PC-9 (cell line): ENCODE measurements at places on chromosomes 5 and 9.

GRCh38 chr5:134119720-134120119 is 5.2 kb downstream of the TCF7 start:
- DNase-seq: no peak
- no peak overlapping the region for H3K27ac ChIP-seq
- H3K4me1 ChIP-seq: peaks cover 7% of the 10 kb centered on the region; the same call in 1 of the 2 replicates
- no peaks in the 10 kb centered on the region for H3K27me3 ChIP-seq
- no peaks in the 10 kb centered on the region for H3K36me3 ChIP-seq
- no peak overlapping the region for H3K4me3 ChIP-seq

DNA sequence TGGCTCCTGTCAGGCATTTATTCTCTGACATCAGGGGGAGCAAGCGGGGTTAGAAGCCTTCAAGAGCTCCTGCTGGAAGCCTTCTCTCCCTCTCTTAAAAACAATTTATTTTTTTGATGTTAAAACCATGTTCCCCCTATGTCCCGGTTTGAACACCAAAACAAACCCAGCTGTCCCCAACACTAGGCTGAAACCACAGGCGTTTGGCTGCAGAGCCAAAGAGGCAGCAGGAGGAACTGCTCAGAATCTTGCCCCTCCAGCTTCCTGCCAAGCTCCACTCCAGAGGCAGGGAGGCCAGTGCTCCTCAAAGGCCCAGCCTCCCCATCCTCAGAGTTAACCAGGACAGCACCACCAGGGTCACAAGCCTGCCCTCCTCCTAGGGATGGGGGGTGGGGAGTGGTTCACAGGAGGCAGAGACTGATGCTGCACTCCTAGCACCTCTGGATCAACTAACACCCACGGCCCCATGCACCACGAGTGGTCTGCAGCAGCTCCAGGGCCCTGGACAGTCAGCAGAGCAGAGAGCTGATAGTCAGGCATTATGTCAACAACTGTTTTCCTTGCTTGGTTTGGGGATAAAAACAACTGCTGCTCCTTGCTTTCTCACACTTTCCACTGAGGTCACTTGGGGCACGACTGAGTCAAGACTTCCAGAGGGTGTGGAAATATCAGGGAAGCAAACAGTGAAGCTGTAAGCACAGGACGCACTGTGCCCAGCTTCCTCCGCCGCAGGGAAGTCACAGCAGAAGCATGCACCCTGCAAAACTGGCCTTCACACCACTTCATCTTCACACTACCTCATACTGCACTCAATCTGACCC is 96.5 kb upstream of the ADRA1B start:
- no peaks in the 10 kb centered on the region for H3K36me3 ChIP-seq
- H3K27me3 ChIP-seq: no peaks in the 10 kb centered on the region

DNA sequence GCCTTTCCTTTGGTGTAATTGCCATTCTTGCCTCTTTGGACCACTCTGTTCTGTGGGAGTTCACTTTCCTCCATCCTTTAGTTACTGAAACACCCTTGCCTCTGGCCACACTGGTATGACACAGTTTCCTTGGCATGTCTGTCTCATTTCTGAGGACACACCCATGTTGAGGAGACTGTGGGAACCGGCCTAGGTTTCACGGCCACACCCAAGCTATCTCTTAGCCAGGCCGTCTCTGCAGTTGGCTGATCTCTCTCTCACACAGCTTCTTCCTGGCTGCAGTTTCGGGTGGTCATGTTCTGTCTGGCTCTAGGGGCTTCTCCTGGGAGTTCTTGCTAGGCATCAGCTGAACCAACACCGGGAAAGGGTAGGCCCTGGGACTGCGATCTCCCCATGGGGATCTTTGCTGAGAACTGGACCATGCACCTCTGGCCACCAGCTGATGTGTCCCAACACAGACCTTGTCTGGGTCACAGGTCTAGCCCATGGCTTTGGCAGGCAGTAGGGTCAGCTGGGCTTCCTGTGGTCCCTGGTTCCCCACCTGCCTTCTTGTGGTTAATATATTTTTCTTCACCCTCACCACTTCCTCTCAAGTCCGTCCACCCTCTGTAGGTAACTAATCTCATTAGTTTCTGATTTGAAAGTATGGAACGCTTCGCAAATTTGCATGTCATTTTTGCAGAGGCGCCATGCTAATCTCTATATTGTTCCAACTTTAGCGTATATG is 24.9 kb downstream of the ARHGEF37 start:
- H3K4me1 ChIP-seq: peaks cover 55% of the 10 kb centered on the region
- H3K27me3 ChIP-seq: no peaks in the 10 kb centered on the region
- no peaks in the 10 kb centered on the region for H3K36me3 ChIP-seq
- peak; percentile 98 for DNase-seq
- H3K27ac ChIP-seq: peak overlapping the region; percentile 94
- no peak overlapping the region; the same call in 1 of the 2 replicates for H3K4me3 ChIP-seq

DNA sequence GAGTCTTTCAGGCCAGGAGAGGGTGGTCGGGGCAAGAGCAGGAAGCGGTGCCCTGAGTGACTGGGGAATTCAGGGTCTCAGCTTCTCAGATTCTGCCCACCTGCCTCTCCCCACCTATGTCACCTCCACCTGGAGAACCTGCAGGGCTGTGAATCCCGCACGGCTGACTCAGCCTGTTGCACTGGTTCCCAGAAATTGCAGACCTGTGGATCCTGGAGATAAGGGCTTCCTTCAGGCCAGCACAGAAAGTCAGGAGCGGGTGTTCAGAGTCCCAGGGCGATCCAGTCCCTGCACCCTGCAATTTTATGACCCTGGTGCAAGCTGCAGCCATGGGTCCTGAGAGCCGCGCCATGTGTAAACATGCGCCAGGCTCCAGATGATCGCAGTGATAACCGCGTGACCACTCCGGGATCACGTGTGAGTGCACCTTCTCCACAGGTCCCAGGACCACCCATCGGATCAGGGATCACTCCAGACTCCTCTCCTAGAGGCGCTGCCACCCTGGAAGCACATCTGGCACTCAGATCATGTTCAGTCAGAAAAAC is 17.8 kb downstream of the IRX4 start:
- no peak overlapping the region for H3K27ac ChIP-seq
- no peak overlapping the region for H3K4me3 ChIP-seq
- no peak for DNase-seq
- H3K4me1 ChIP-seq: no peaks in the 10 kb centered on the region
- peaks cover 99% of the 10 kb centered on the region for H3K27me3 ChIP-seq

DNA sequence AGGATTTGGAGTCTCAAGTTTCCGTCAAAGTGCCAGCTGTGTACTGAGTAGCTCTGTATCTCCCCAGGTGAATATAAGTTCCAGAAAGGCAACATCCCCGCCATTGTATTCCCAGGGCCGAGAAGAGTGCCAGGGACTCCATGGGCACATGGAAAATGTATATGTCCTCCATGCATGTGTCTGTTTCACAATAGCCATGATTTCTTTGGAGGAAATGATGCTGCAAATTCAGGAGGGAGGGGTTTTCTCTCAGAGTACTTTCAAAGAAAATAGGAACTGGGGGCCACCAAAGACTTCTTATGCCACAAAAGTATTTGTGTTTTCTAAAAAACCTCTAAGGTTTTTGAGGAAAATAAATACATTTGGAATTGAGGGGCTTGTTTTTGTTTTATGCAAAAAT is 524.6 kb downstream of the BNC2 start:
- H3K4me1 ChIP-seq: peaks cover 7% of the 10 kb centered on the region; the same call in 1 of the 2 replicates
- no peak for DNase-seq
- no peaks in the 10 kb centered on the region for H3K36me3 ChIP-seq
- no peak overlapping the region for H3K4me3 ChIP-seq
- no peaks in the 10 kb centered on the region for H3K27me3 ChIP-seq
